ENCODE measurements at places on chromosomes 7 and 10.

- DNase-seq: no peak
Observed at GRCh38 chr10:124521429-124521871, 59.8 kb downstream of the LHPP start.

GRCh38 chr7:29626730-29627129, 63.1 kb downstream of the PRR15 start:
- DNase-seq: no peak

- DNase-seq: no peak
Observed at GRCh38 chr10:6124666-6125065, 35.8 kb downstream of the RBM17 start.

- no peak for DNase-seq
Observed at GRCh38 chr10:2817940-2818636, 249.3 kb upstream of the PFKP start.

DNA sequence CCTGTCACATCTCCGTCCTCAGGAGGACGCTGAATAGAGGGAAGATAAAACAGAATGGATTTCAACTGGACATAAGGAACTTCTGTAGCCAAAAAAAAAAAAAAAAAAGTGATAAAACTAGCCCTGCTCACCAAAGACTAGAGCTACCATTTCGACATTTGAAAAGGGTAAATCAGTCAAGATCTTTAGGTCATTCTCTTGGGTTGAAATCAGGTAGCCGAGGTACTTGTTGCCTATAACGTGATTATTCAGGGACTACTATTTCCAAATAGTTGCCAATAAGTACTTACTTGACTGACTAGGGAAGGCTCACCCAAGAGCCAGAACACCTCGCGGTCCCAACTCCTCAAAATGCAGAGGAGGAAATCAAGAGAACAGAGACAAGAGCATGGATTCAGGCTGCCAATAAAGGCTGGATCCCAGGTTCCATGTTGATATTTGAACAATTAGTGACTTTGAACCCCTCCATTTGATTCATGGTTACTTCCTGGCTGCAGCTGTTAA, 2.0 kb downstream of the RHEB start:
- no peak for DNase-seq

GRCh38 chr7:159238541-159238940, 93.9 kb upstream of the VIPR2 start:
- no peak for DNase-seq

GRCh38 chr10:47378606-47379444, 5.3 kb downstream of the ZNF488 start:
- DNase-seq: no peak

- DNase-seq: no peak
Observed at GRCh38 chr7:128263420-128263819, 22.3 kb downstream of the LEP start.

GRCh38 chr10:99619090-99619800, 994 bp downstream of the SLC25A28 start:
- DNase-seq: no peak

GRCh38 chr10:89431977-89432376, 17.6 kb downstream of the IFIT5 start:
- no peak for DNase-seq
